ENCODE measurements at places on chromosomes 13 and 19.

DNA sequence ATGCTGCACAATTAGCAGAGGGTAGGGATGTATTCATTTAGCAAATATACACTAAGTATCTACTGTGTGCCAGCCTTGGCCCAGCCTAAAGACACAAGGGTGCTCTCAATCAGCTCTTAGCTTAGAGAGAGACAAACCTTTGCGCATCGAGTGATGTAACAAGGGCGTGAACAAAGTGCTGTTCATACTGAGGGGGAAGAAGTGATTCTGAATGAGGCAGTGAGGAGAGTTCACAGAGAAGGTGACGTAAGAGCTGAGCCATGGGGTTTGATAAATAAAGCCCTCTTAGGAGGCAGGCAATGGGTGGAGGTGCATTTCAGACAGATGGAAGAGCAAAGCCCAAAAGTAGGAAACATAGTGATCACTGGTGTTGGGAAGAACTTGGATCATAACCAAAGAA, 68.5 kb downstream of the FLT1 start:
- DNase-seq: no peak

DNA sequence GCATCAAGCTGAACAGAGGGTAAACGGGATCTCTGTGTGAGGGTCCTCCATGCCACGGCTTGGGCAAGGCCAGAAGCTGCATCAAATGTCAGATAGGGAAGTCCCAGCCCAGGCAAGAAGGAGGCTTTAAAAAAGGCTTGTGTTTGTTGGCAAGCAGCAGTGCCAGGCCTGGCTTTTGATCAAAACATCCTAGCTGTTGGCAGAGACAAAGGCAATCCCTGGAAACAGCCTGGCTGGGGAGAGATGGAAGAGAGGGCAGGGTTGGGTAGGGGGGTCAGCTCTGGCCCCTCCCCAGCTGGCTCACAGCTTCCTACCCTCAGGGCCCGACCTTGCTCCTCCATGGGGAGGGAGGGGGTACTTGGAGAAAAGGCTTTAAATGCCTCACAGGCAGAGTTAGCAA, 61.8 kb upstream of the KCTD15 start:
- no peak for DNase-seq

DNA sequence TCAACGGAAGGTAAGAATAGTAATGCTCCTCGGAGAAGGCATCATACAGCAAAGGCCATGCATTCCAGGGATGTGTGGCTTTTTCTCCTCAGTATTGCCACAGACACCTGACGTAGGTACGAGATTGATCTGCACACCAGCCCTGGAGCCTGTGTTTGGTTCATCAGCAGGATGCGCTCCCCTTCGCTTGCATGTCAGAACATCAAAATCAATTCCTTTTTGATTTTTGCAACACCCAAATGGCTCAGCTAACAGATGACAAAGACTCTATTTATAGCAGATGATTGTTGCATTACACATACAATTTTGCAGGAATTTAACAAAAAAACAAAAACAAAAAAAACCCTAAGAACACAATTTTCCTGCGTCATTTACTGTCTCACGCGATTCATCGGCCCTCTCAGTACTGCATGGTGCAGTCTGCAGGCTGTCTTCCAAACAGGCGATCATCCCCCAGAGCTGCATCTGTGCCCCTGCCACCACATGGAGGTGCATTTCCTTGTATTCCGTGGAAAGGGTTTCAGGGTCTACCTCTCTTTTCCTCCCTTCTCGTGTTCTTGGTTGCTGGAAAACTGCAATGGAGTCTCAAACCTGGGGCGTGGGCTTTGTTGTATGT, 207.3 kb downstream of the TEX29 start:
- no peak for DNase-seq

GRCh38 chr13:94583926-94584325, 12.0 kb downstream of the TGDS start:
- no peak for DNase-seq

- DNase-seq: no peak
Measured at GRCh38 chr13:100088273-100088643, 635 bp upstream of the PCCA start.

DNA sequence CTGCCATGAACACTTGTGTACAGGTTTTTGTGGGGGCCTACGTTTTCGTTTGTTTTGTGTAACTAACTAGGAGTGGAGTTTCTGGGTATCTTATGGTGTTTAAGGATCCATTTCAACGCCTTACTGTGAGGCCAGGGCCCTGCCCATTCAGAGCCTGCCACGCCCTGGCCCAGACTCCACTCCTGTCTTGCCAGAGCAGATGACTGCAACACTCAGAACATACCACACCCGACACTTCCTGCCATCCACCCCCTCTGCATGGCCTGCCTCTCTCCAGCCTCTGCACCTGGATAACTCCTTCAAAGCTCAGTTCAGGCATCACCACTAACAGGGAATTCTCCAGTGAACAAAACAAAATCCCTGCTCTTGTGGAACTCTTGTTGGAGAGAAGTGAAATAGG, 43.2 kb downstream of the RGCC start:
- no peak for DNase-seq

DNA sequence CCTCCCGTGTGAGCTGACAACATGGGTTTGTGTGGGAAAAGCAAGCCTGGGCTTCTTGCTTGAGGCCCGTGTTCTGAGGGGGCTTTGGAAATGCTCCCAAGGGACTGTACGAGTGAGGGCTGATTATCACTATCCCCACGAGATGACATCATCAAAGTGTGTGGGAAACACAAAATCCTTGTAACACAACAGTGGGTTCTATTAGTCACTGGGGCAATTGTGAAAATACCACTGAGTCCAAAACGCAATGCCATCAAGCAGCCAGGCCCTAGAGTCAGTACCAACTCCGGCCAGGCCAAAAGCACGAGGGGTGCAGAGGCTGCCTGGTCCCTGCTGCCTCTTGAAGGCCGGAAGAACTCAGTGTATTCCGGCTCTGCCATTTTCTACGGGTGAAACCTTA, 29.6 kb downstream of the CAPS start:
- DNase-seq: no peak

- peak; percentile 32 for DNase-seq
Measured at GRCh38 chr19:14556662-14557188, 15.1 kb downstream of the NDUFB7 start.

GRCh38 chr19:40225440-40226305, 816 bp downstream of the CCNP start:
- DNase-seq: no peak

DNA sequence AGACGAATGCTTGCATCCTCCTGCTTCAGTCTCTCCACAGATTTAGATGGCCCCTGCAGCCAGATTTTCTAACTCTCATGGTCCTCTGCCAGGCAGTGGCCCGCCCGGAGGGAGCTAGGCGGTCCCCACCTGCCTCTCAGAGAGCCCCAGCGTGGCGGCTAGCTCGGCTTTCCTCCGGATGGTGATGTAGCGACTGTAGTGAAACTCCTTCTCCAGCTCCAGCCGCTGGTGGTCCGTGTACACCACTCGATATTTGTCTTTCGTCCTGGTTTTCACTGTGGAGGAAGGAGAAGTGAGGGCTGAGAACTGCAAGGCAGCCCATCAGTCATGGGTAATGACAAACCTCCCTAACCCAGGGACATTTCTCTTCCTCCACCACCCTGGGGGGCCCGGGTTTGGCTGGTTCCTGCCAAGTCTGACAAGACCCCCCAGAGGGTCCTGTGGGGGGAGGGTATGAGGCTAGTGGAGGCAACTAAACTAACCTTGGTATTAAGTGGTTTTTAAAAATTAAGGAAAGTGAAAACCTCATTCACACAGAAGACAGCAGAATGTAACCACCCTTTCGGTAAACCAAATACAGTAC, 4.3 kb downstream of the CDX2 start:
- no peak for DNase-seq

DNA sequence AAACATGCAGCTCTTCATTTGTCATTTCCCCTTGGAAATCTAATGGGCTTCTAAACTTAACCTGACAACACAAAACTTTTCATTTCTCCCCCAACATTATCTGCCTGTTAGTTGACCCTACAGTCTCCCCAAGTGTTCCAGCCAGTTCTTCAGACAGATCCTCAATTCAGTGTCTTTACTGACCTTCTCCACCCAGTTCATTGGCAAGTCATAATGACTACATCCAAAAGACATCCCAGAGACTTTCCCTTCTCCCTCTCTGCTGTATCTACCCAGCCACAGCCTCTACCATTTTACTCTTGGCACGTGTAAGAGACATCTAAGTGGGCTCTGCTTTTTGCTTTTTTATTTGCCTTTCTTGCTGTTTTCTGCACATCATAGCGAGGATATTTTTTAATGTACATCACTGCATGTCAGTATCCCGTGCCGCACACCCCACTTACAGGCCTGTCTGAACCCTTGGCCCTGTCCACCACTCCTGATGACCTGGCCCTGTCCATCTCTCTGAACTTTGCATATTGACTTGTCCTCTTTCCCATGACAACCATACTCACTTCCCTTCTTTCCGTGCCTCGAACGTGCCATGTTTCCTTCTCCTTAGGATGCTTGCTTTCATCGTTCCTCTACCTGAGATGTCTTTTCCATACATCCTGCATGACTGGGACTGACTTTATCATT, 391.9 kb downstream of the IRS2 start:
- no peak for DNase-seq

GRCh38 chr13:109400624-109401257, 385.6 kb downstream of the IRS2 start:
- DNase-seq: no peak

- DNase-seq: peak; percentile 35
Measured at GRCh38 chr19:3062165-3063105, at the start of gene TLE5. TSS of gene TLE5 (minus strand) at chr19:3062495. CDS start at chr19:3062200, 295 bp downstream.

DNA sequence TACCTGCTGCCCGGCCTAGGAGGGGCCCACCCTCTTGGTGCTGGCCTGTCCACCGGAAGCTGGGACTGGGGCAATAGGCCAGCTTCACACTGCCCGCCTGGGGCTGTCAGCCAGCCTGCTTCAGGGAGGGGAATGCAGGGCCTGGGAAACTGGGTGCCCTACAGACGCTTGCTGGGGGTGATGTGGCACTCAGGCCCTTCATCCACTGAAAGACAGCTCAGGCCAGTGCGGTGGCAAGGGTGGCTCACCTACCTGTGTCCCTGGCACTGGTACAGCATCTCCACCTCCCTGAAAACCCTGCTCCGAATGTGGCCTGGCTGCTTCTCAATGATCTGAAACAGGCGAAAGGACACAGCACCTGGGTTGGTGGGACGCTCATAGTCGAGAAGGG, 7.8 kb downstream of the MKNK2 start:
- DNase-seq: no peak

GRCh38 chr13:42638886-42639285, 64.9 kb downstream of the TNFSF11 start:
- no peak for DNase-seq

GRCh38 chr19:11699931-11700794, 38.6 kb downstream of the ZNF823 start:
- DNase-seq: peak; percentile 54

DNA sequence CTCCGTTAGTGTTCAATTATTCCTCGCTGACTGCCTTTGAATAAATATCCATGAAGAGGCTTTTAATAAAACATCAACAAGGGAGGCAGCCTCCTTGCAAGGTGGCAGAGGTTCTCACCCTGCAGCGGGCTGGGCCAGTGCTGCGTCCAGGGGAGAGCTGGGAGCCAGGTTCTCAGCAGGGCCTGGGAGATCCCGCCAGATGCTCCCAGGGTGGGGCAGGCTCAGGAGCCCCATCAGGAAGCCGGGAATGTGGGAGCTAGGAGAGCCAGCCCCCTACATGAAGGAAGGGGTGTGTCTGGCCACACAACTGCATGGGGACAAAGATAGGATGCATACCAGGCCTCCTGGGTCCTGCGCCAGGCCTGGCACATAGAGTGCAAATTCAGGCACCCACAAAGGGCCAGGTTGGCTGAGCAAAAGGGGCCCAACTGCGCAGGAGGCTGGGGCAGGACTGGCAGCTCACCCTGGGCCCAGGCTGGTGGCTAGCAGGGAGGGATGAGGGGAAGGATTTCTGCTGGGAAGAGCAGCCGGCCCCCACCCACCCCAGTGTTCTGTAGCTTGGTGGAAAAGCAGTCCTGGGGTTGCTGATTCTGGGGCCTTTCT, 22.8 kb downstream of the VSTM2B start:
- DNase-seq: no peak
